ENCODE measurements at places on chromosomes 2 and 18. TPM values are rescaled to one million over a fixed set of nuclear protein-coding genes. Genes with fewer than 3 reads are reported as not detected.
A peak's percentile ranks its signal among the peaks of the same experiment; 100 is the strongest.

GRCh38 chr2:75998451-75998850 lies 287.7 kb upstream of the GCFC2 start:
- H3K36me3 ChIP-seq, result no peaks in the 10 kb centered on the region
- H3K4me3 ChIP-seq, result no peak overlapping the region
- no peak for DNase-seq
- no peak overlapping the region for H3K27ac ChIP-seq
- no peaks in the 10 kb centered on the region for H3K27me3 ChIP-seq

DNA sequence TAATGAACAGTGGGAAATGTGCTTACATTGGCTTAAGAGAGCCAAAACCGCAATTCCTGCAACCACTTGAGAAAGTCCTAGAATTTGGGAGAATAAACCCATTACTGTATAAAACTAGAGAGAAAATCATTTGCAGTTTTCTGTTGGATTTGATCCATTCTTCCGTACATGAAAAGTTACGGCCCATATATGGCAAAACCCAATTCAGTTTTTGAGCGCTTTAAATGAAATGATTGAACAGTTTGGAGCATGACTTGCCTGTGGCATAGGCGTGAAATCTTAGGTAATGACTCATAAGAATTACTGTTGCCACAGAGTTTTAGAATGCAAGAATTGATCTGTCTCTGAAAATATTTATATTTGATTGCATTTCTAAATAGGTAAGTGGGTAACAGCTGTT lies 52.0 kb downstream of the PHLPP1 start:
- H3K4me3 ChIP-seq, result no peak overlapping the region
- H3K27ac ChIP-seq, result peak overlapping the region; percentile 62
- no peak for DNase-seq

- H3K36me3 ChIP-seq, result no peaks in the 10 kb centered on the region
- no peak overlapping the region for H3K27ac ChIP-seq
Measured at GRCh38 chr2:200667413-200667812, 81.6 kb downstream of the AOX1 start.

DNA sequence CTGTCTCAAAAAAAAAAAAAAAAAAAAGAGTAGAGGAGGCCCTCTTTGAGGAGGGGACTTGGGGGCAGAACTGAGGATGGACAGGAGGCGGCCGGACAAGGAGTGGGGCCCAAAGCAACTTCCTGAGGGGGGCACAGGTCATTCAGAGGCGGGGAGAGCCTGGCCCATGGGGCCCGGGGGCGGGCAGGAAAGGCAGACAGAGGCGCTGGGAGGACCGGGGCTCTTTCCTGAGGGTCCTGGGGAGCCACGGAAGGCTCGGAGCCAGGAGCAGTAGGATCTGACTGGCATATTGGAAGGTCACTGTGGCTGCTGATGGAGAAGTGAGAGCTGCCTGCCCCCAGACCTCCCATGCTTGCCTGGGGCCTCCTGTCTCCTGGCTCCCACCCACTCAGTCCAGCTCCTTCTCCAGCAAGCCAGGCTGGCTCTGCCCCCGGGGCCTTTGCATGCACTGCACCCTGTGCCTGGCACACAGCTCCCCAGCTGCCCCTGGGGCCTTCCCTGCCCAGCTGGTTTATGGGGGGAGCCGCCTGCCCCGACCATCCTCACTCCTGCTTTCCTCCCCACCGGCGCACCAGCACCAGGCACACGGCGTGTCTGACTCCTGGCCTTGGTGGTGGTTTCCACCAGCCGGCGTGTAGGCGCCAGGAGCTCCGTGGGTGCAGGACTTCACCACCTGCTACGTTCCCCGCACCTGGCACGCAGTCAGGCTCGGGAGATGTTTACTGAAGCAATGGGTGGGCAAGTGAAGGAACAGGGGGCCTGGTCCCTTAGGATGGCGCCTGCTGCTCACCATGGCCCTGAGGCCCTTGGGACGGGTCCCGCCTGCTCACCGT lies 5.6 kb downstream of the ESPNL start:
- H3K27ac ChIP-seq, result no peak overlapping the region
- peak; percentile 46 for DNase-seq

SCN2A gene
- 2.2 TPM for total RNA-seq

All from breast epithelium (tissue), 4 donors.